ENCODE measurements at places on chromosomes 3 and 15.

- DNase-seq = no peak
Measured at GRCh38 chr15:98547741-98548138, 100.6 kb upstream of the IGF1R start.

DNA sequence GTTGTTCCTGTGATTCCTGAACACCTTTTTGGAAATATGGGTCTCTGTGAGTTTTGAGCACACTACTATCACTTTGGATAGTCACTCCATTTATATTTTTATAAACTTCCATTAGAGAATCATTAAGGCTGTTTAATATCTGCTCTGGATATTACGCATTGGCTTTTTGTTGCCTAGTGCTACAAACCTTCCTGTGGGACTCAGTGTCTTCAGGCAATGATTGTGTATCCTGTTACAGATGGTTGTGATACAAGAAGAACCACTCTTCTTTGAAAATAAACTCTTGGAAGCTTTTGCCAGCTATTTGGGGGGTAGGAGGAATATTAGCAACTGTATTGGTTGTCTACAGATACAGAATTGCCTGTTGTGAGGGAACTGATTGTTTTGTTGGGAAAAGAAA, 15.6 kb downstream of the GCSAM start:
- no peak for DNase-seq

- no peak for DNase-seq
Measured at GRCh38 chr3:184784731-184785500, 27.1 kb upstream of the VPS8 start.

GRCh38 chr3:134274571-134274970, 23.9 kb upstream of the RYK start:
- DNase-seq = no peak

- no peak for DNase-seq
Measured at GRCh38 chr15:54082836-54083492, 104.7 kb downstream of the UNC13C start.

GRCh38 chr3:58333206-58334012, 717 bp downstream of the PXK start:
- DNase-seq = no peak

DNA sequence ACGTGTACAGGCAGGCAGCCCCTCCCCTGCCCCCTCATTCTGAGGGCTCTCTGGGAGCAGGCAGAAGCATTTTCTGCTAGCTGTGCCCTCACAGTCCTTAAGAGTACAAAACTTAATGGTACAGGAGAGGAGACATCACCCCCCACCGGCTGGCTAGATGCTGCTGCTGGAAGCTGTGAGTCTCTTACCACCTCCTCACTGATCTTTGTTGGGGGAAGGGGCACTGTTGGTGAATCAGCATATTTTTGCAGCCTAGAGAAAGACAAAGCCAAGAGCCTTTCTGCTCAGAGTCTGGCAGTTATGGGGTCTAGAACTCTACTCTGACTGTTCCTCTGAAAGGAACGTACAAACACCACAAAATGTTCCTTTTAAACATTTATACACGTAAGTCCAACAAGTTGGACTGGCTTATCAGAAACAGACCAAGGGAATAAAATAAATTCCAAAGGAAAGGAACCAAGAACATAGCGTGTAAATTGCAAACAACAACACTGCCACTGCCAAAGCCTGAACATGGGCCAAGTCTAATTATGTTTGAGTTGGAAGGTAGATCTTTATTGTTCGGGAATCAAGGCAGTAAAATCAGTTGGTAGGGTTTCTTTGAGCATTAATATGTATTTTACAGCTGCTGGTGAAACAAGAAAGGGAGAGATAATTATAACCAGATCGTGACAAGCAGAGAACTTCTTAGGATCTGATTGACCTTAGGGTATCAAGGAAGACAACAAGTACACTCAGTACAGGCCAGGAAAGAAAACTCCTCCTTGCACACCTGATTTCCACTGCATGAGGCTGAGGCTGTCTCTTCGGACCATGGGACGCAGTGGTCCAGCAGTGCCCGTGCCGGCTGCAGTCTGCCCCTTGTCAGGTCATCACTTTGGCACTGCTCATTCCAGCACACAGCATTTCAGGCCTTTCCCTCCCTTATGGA, 27.4 kb downstream of the CLK3 start:
- DNase-seq = no peak

GRCh38 chr3:124592658-124593441, 137.4 kb upstream of the UMPS start:
- DNase-seq = no peak

DNA sequence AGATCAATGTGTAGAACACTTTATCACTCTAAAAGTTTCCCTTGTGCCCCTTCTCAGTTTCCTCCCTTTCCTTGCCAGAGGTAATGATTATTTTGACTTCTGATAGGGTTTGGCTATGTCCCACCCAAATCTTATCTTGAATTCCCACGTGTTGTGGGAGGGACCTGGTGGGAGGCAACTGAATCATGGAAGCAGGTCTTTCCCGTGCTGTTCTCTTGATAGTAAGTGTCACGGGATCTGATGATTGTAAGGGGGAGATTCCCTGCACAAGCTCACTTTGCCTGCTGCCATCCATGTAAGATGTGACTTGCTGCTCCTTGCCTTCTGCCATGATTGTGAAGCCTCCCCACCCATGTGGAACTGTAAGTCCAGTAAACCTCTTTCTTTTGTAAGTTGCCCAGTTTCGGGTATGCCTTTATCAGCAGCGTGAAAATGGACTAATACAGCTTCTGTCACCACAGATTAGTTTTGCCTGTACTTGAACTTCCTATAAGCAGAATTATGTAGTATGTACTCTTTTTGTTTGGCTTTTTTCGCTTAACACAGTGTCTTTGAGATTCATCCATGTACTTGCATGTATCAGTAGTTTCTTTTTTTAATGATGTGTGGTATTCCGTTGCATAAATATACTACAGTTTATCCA, 7.2 kb downstream of the FEM1B start:
- DNase-seq = no peak

DNA sequence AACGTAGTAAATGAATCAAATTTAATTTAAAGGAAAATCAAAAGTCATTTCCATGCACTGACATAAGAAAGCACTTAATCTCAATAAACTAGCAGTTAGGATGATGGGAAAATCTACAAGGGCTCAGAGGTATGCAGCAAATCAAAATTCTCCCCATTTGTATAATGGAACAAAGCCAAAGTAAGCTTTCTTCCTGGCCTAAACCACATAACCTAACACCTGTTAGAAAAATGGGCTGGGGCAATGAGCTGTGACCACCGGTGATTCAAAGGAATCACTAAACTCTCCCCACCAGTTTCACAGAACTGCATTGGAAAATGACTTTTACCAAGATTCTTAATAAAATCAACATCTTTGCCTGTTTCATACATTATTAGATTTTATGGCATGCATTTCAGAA, 1024.3 kb downstream of the FHIT start:
- no peak for DNase-seq

GRCh38 chr15:99390667-99391066, 139.4 kb downstream of the LRRC28 start:
- no peak for DNase-seq

- no peak for DNase-seq
Measured at GRCh38 chr3:19392150-19392549, 243.8 kb downstream of the KCNH8 start.

GRCh38 chr15:92714477-92715401, 59.2 kb upstream of the FAM174B start:
- peak; percentile 58 for DNase-seq
